ENCODE measurements at places on chromosomes 16 and 17.

GRCh38 chr17:13642188-13642587, 40.5 kb upstream of the HS3ST3A1 start:
- DNase-seq = no peak

DNA sequence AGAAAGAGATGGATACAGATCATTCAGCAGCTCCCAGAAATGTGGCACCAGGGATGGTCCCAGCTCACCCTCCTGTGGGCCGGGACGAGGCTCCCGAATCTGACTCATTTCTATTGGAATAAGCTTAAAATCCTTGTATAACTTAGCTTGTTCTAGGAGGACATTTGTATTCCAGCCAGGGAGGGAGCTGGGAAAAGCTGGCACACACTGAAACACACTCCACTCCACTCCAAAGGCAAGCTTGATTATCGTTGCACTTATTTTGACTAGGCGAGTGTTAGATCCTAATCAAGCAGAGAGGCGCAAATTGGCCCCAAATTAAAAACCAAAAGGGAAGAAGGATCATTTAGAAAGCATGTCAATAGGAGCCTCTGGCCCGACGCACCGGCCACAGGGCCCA, 339.5 kb downstream of the HS3ST4 start:
- DNase-seq = no peak

DNA sequence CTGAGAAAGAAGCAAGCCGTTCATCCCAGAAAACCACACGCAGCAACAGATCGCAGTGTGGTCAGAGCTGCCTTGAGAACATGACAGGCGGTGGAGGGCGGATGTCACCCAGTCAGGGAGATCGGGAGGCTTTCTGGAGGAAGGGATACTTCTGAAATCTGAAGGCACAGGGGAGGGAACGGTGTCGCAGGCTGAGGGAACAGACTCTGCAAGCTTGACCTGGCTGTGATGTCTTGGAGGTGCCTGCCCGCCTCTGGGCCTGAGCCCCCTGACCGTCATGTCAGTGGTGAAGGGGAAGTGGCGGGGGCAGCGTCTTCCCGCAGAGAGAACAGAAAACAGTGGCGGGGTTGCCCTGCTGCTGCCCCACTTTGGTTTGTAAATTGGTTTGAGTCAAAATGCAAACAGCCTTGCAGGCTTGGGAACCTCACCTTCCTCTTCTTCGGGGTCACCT, 8.1 kb upstream of the ATP2A3 start:
- no peak for DNase-seq

GRCh38 chr17:55238931-55239297, 25.8 kb upstream of the HLF start:
- DNase-seq = peak; percentile 3

- DNase-seq = no peak
Measured at GRCh38 chr16:68286153-68287074, 22.1 kb downstream of the SLC7A6 start.

DNA sequence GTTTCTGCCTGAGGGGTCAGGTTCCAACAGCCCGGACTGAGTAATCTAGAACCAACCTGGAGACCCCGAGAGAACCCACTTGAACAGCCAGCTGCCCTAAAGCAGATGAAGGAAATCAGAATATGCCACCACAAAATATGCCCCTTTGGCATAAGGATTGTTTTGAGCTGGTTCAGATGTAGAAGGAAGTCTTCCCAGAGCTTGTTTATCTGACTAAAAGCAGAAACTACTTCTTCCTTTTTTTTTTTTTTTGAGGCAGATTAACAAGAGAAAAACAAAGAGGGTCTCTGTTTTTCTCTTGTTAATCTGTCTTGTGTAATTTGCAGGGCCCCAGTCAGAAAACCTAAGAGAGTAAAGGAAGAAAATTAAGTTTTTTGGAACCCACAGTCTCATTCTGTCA, 53.0 kb downstream of the PECAM1 start:
- DNase-seq = no peak

DNA sequence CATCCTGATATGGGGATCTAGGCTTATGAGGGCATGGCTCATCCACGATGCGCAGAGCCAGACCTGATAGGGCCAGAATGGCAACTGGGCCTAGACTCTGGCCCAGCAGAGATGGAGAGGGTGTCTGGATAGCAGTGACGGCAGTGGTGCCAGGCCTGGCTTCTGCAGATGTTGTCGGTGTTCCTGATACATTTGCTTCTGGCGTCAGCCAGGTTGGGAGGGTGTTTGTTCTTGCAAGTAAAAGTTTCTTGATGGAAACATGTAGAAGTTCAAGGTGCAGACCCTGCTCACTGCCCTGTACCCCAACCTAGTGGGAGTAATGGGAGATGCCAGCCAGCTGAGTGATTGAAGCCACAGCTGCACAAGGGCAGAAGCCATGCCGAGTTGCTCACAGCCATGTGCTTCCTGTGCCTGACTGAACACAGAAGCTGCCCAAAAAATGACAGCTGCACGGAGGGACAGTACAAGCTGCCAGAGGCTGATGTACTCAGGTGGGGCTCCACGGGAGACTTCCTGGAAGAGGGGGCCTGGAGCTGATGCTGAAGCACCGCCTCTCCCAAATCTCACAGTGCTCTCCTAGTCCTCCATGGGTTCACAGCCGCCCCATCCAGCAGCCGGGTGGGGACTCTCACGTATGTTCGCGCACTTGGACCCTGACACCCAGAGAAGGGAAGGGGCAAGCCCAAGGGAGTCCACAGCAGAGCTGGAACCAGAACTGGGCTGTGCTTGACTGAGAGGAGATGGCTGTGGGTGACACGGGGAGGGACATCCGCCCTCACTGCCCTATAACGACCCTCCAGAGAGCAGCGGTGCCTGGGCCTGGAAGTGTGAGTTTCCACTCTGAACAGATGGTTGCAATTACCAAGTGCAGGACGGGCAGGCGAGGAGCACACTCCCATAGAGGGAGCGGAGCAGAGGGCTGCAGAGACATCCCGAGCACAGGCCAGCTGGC, 78.7 kb downstream of the N4BP1 start:
- peak; percentile 75 for DNase-seq

GRCh38 chr17:80760511-80760911, 215.9 kb downstream of the RPTOR start:
- DNase-seq = no peak

GRCh38 chr17:44501866-44502375, 1.3 kb downstream of the GPATCH8 start:
- no peak for DNase-seq

- DNase-seq = peak; percentile 51
Measured at GRCh38 chr17:72588961-72589360, 468.1 kb downstream of the SOX9 start.

- DNase-seq = no peak
Measured at GRCh38 chr17:48726916-48727286, 1.6 kb downstream of the HOXB13 start.

- DNase-seq = no peak
Measured at GRCh38 chr17:81803728-81804558, at the start of gene GCGR. Gene GCGR, plus strand, starts transcription at chr17:81804150. Its CDS starts 4,869 bp downstream, at chr17:81809019.

DNA sequence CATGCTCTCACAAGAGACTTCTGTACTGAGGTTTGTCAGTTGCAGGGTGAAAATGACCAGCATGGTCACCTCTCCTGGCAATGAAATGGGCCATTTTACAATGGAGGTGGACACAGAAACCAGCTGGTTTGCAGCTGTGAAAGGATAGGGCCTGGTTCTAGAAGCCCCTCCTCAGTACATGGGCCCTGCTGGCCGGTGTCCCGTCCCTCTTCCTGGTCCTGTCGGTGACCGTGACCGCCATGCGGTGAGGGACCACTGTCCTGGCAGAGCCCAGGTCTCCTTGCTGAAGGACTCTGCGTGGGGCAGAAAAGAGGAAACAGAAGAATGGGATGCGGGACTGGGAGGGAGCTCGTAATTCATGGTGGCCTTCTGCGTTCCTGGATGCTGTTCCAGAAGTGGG, 76.0 kb upstream of the ZNF423 start:
- DNase-seq = no peak

- DNase-seq = no peak
Measured at GRCh38 chr17:12953156-12953555, 64.7 kb downstream of the ELAC2 start.

DNA sequence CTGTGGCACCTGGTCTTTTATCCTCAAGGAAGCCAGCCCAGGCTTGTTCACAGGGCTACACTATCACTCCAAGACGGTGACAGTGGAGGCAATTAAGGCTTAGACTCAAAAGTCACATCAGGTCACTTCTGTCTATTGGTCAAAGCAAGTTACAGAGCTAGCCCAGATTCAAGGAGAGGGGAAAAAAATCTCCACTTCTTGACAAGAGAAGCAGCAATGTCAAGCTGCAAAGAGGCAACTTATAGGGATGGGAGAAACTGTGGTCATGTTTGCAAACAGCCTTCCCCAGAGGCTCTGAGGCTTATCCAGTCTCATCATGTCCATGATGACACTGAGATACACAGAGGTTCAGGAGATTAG, 31.6 kb downstream of the SERPINF1 start:
- no peak for DNase-seq

DNA sequence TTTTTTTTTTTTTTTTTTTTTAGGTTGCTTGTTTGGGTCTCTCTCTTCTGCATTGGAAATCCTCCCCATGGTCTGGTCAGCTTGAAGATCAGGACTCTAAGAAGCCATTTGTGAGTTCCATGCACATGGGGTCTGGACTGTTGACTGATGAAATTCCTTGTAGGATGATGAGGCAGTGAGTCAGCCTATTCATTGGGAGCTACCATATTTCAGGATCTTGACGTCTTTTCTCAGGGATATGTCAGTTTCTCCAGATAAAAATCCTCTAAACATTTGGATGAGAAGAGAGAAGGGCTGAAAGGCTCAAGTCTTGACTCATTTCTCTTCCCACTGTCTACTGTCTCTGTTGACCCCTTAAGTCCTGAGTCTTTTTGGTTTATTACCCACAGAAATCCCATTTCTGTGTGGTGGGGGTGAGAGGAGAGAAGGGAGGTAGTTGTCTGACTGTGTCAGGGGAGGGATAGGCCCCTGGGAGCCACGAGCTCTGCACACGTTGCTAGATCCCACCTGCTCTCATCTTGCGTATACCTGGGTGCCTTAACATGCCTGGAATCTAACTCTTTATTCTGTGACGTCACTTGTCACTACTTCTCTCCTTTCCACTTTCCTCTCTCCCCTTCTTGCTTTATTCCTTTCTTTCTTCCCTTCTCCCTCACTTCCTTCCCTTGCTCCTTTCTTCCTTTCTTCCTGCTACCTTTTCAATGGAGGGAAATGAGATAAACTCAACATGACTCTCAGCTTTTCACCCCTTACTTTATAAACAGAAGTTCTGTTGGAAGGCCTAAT, 333.1 kb upstream of the XYLT1 start:
- DNase-seq = peak; percentile 97

GRCh38 chr17:73838815-73839214, 194.6 kb upstream of the SDK2 start:
- DNase-seq = no peak

GRCh38 chr17:47200325-47200664, 8.9 kb upstream of the MYL4 start:
- no peak for DNase-seq

GRCh38 chr17:62927083-62927482, 39.0 kb upstream of the TANC2 start:
- DNase-seq = no peak

GRCh38 chr17:17815436-17816200, 21.2 kb downstream of the SREBF1 start:
- no peak for DNase-seq

DNA sequence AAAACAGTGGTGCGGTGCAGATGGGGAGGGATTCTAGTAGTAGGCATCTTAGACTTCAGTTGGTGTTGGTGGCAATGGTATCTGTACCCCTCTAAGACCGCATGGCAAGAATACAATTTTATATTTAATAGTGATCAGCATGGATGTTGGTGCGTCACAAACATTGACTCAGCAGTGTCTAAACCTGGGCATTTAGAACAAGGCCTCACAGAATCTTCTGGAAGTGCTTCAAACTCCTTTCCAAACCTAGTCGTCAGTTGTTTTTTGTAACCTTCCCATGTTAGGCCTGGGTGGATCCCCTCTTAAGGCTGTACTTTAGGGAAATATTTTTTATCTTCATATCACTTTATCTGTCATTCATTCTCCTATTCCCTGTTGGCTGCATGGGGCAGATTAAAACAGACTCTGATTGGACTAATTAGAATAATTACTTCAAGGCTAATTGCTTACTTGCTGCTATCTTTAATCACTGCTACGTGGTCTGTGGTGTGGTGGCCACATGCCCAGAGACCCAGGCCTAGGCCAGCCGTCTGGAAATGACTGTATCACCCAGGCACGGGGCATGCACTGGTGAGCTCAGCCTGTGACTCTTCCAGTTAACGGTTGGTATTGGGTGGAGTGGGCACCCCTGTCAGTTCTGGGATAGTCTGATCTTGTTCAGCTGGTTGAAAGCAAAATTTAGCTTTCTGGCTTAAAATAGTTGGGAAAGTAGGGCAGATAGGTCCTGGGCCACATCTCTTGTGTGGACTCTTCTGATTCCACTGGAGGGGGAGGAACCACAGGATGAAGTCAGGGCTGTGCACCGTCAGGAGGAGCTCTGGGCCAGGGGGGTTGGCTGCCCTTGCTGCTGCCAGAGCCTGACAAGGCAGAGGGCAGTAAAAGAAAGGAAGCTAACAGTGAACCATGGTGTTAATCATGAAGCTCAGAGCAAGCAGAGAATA, 4.5 kb downstream of the ALKBH5 start:
- DNase-seq = peak; percentile 30

GRCh38 chr17:75501378-75502071, 13.8 kb downstream of the CASKIN2 start:
- DNase-seq = no peak

GRCh38 chr17:64572682-64573154, 65.9 kb downstream of the CEP95 start:
- peak; percentile 77 for DNase-seq

GRCh38 chr17:82923366-82924113, 83.7 kb upstream of the ZNF750 start:
- DNase-seq = no peak

- DNase-seq = no peak
Measured at GRCh38 chr16:71448274-71448866, 6.5 kb upstream of the TLE7 start.

DNA sequence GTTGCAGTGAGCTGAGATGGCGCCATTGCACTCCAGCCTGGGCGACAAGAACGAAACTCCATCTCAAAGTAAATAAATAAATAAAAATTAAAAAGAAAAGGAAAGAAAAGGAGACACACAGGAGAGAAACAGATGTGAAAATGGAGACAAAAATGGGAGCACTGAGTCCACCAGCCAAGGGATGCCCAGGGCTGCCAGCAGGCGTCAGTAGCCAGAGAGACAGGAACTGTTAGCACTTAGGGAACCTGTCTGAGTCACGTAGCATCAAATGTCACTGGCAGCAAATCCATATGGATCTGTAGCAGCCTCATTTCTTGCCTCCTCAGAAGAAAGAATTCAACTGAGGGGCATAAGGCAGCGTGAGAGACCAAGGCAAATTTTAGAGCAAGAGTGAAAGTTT, 79.7 kb downstream of the CYLD start:
- peak; percentile 20 for DNase-seq

Measured in fibroblast of skin of right biceps (primary cell).